HCT116 (cell line): ENCODE measurements at places on chromosomes 1 and 21. TPM values are rescaled to one million over a fixed set of nuclear protein-coding genes. Genes with fewer than 3 reads are reported as not detected.

The NBPF14 gene
- 14.0 TPM for total RNA-seq

The CSTB gene
- total RNA-seq, result 57.5 TPM

DNA sequence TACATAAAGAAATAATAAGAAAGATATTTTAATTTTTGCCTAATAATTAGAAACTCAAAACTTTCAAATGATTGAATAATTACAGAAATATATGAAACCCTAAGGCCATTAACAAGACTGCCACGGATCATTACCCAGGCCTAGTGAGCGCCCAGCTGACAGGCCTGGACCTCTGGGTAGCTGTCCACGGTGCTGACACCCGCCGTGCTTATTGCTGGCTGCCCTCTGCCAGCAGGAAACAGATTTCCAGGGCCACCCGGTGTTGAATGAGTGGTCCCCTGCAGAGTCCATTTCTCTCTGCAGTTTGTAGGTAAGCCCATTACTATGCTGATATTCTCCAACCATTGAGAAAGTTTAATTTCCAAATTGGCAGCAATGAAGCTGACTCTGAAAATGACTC, 254.4 kb upstream of the GJB5 start:
- no peak for DNase-seq

- DNase-seq, result peak; percentile 54
Observed at GRCh38 chr1:23558140-23558871, 995 bp downstream of the ID3 start.

GRCh38 chr1:211196880-211197279, 62.3 kb upstream of the RCOR3 start:
- DNase-seq, result no peak

- no peak for DNase-seq
Observed at GRCh38 chr1:65064981-65065380, 83.0 kb upstream of the AK4 start.

- DNase-seq, result no peak
Observed at GRCh38 chr1:226737819-226738420, 1.2 kb downstream of the ITPKB start.

- no peak for DNase-seq
Observed at GRCh38 chr1:76428028-76428427, 353.5 kb downstream of the ST6GALNAC3 start.

GRCh38 chr1:12065872-12066271, 2.8 kb downstream of the TNFRSF8 start:
- no peak for DNase-seq
